Stimulated activated CD4-positive, alpha-beta T cell treated with anti-CD3 and anti-CD28 coated beads, Interleukin-1b, Interleukin-23, amount 100 ng/mL, for 48 hours (primary cell): ENCODE measurements at places on chromosomes 16 and 17.
A peak's percentile ranks its signal among the peaks of the same experiment; 100 is the strongest.

DNA sequence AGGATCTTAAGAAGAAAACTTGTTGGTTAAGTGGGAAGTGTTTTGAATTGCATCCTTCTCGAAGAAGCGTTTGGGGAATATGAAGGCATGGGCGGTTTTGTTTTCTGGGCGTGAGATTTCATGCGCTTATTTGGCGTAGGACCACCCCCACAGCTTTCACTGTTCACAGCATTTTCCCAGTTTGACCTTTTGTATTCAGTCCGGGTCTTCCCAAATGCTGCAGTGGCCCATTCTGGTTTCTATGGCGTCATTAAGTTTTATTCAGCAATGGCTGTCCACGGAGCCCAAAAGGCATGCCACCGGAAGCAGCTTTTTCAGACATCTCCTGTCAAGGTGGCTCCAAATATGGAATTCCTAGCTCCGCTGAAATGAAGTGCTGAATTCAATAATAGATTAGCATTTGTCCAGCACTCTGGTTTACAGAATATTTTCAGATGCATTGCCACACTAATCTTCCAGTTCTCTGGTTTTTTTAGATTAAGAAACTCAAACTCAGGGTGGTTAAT, 90.6 kb upstream of the FBXO47 start:
- DNase-seq, result no peak

DNA sequence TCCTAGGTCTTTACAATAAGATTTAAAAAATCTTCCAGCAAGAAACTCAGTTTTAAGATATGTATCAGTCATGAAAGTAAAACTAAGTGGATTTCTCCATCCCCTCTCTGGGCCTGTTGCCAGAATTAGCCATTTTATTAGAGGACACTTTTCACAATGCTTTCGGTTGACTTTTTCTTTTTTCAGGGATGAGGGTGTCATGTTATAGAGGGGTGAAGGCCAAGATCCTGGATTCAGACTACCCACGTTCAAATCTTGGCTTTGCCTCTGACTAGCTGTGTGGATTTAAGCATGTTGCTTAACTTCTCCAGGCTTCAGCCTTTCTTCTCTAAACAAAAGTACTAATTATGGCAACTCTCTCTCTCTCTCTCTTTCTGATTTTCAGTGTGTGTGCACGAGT, 111.7 kb upstream of the COX10 start:
- no peak for DNase-seq

DNA sequence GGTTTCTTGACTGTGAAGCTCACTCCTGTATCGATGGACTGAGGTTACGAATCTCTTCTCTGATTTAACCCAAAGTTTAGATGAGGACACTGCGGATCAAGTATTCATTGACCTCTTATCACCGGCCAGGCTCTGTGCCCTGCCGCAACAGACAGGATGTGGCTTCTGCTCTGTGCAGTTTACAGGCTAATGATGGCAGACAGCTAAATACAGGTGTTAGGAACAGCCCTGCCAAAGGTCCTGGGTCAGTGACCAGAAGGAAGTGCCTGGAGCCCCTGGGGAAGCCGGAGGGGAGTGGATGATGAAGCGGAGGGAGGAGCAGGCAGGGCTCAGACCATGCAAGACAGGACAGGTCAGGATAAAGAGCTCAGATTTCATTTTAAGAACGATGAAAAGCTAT, 44.4 kb downstream of the HAPSTR1 start:
- no peak for DNase-seq

- no peak for DNase-seq
Observed at GRCh38 chr17:1150863-1151600, 28.7 kb downstream of the ABR start.

GRCh38 chr17:64281962-64282752, 19.1 kb upstream of the TEX2 start:
- DNase-seq, result peak; percentile 46

DNA sequence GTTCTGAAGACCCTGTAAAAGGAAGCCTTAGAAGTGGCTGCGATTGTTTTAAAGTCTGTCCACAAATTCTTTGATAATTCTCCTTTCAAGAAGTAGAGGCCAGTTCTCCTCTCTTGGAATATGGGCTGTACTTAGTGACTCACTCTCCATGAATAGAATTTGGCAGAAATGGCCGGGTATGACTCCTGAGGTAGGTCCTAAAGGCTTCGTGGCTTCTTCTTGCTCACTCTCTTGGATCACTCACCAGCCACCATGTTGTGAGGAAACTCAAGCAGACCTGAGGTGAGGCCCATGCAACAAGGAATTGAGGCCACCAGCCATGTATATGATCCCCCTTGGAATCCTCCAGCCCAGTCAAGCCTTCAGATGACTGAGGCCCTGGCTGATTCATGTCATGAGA, 75.8 kb downstream of the WWOX start:
- no peak for DNase-seq

- no peak for DNase-seq
Observed at GRCh38 chr16:4904942-4905615, 31.9 kb downstream of the PPL start.

- DNase-seq, result no peak
Observed at GRCh38 chr16:52318302-52319009, 228.5 kb downstream of the TOX3 start.

GRCh38 chr17:9918804-9919352, 13.8 kb upstream of the RCVRN start:
- no peak for DNase-seq

DNA sequence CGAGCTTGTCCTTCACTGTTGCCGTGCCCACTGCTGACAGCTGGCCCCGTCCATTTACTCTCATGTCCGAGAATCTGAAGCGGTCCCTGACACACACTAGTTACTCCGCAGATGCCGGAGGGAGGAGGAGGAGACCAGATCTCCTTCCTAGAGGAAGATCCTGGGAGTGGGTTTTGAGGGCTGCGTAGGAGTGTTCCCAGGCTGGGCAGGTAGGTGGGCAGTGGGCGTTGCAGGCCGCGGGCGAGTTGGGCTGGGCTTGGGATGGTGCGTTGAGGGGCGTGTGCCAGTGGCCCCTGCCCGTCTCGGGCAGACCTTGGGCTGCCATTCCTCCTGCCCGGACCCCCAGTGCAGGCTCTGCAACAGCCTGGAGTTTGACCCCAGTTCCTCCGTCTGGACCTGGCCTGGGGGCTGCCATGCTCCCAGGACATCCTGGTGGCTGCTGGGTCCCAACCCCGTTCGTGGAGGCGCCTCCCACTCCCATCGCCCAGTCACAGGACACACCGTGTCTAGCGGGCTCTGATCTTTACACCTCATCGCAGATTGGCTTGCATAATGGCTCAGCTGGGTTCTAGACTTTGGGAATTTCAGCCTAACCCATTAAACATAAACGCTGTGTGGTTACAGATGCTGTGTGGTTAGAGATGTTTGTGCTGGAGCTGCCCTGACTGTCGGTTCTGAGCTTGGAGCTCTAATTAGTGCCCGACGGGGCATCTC, 22.8 kb downstream of the CACNA1H start:
- DNase-seq, result no peak

DNA sequence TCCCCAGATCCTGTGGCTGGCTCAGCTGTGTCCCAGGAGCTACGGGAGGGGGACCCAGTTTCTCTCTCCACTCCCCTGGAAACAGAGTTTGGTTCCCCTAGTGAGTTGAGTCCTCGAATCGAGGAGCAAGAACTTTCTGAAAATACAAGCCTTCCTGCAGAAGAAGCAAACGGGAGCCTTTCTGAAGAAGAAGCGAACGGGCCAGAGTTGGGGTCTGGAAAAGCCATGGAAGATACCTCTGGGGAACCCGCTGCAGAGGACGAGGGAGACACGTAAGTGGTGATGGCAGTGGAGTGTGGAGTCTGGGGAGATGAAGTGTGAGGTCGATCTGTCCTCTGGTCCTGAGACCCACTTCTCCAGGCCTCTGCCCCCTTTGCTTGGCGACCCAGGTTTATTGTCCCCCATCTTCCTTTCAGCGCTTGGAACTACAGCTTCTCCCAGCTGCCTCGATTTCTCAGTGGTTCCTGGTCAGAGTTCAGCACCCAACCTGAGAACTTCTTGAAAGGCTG, 585 bp downstream of the WRAP53 start:
- no peak for DNase-seq

DNA sequence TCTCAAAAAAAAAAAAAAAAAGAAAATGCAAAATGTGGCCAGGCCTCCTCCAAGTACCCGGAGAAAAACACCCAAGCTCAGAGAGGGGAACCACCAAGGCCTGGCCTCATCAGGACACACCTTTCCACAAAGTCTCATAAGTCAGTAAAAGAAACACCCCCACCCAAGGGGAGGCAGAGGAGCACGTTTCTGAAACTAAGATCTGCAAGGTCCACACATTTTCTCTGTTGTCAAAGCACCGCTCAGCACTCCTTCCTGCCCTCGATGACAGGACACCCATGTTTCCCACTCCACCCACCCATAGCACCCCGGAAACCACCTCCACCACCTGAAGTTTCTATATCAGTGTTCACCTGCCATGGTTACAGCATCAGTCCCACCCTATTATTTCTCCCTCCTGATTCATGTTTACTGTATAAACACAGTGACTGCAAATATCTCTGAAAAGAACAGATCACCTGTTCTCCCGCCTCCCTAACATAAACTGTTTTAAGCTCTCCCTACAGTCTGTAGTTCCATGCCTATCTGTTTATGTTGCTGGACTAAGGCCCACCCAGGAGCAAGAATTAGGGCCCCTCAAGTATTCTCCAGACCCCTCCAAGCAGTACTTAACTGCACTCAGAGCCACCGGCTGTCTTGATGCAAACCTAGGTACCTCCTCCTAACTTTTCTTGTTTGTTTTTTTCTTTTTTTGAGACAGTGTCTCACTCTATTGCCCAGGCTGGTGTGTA, 2.0 kb downstream of the CORO7 start:
- peak; percentile 89 for DNase-seq

- no peak for DNase-seq
Observed at GRCh38 chr16:89133457-89134127, 38.0 kb upstream of the CDH15 start.

GRCh38 chr17:41613277-41614082, 913 bp upstream of the KRT16 start:
- DNase-seq, result no peak

DNA sequence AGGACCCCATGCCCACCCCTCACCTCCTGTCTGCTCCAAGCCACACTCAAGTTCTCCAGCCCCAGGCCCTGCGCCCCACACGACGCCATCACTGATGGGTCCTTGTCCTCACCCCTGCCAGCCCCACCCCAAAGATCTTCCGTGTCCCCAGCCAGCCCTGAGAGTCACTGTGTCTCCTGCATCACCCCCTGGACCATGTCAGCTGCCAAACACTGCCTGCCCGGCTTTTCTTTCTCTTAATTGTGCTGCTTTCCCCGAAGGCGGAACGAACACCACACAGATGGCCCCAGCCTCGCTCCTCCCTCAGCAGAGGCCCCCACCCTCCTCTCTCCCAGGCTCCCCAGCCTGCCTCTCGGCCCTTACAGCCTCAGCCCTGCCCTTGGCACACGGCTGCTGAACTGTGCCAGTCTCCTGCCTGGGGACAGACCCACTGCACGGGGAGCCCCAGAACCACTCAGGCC, 4.8 kb upstream of the GAA start:
- no peak for DNase-seq

DNA sequence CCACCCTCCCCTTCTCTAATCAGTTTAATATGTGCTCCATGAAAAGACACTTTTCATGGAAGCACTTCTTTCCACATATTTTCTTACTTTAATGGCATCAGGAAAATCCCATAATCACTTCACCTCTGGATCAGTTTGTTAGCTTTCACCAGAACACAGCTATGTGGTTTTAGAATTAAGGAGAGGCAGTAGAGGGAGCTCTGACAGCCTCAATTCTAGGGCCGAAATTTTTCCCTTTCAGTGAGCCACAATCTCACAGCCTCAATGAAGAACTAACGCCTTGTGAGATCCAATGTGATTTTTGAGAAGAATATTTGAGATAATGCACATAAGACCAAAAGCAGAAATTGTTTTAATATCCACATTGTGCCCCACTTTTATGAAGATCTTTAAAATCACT, 1494.0 kb upstream of the CDH8 start:
- no peak for DNase-seq

GRCh38 chr17:8001976-8002720, at the start of gene GUCY2D:
GUCY2D (plus strand) TSS chr17:8002615; CDS start chr17:8003048, 433 bp downstream.
- no peak for DNase-seq

GRCh38 chr16:30924076-30924912, 922 bp downstream of the FBXL19 start:
- no peak for DNase-seq

GRCh38 chr17:72487731-72488494, 367.1 kb downstream of the SOX9 start:
- DNase-seq, result no peak

- DNase-seq, result no peak
Observed at GRCh38 chr17:80092959-80093358, 8.4 kb upstream of the GAA start.

- no peak for DNase-seq
Observed at GRCh38 chr16:78129349-78129748, 29.9 kb downstream of the WWOX start.

GRCh38 chr16:3056336-3057180, 8.9 kb upstream of the IL32 start:
- no peak for DNase-seq

GRCh38 chr17:62307196-62307595, 73.2 kb upstream of the EFCAB3 start:
- no peak for DNase-seq

DNA sequence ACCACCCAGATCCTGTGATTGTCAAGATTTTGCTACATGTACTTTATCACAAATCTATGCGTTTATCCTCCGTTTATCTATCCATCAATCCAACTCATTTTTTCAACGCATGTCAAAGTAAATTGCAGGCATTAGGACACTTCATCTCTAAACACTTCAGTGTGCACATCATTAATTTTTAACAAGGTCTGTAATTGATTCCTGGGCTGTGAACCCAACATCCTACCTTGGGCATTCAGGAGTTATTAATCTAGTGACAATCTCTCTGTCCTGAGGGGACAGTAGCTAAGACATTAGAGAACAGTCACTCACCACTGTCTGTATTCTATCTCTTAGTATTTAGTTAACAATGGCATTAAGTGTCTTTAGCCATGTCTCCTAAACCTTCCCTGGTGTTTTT, 264.7 kb downstream of the SOX9 start:
- DNase-seq, result no peak

DNA sequence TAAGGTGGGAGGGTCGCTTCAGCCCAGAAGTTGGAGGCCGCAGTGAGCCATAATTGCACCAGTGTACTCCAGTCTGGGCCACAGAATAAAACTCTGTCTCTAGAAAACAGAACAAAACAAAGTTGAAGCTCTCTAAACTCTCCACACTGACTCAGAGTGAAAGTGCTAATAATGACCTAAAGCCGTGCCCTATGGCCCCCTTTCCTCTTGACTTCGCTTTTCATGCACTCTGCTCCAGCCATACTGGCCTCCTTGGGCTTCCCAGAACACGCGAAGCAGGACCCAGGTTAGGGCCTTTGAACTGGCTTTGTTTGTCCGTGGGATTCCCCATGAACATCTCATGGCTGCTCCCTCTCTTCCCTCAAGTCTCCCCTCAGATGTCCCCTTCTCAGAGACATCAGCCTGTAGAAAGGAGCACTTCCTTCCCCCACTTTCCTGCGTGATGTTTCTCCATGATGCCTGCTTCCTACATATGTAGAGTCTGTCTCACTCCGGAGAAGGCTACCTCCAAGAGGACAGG, 18.6 kb upstream of the SPN start:
- DNase-seq, result no peak
